Pulmonary artery endothelial cell (primary cell): ENCODE measurements at places on chromosomes 2 and 18. TPM values are rescaled to one million over a fixed set of nuclear protein-coding genes. Genes with fewer than 3 reads are reported as not detected.

Gene UGT1A3
- not detected in 2 replicates for total RNA-seq

Gene CRYGD
- not detected in 2 replicates for total RNA-seq

Gene CDKL4
- total RNA-seq, result 0.25 and 0.59 TPM in 2 replicates

Gene DSC2
- total RNA-seq, result under 0.01 and 0.13 TPM in 2 replicates

DNA sequence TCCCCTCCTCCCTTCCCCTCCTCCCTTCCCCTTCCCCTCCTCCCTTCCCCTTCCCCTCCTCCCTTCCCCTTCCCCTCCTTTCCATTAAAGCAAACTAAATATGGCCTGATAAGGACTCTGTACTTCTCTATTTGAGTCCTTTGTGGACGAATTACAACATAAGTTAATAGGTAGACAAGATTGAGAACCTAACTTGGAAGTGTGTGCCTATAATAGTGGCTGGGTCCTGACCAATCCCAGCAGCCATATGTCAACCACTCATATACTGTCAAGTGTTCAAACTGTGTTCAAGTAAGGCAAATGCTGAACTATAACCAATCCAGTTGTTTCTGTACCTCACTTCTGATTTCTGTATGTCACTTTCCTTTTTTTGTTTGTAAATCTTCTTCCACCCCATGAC, 97.1 kb upstream of the RBMS1 start:
- DNase-seq, result no peak

DNA sequence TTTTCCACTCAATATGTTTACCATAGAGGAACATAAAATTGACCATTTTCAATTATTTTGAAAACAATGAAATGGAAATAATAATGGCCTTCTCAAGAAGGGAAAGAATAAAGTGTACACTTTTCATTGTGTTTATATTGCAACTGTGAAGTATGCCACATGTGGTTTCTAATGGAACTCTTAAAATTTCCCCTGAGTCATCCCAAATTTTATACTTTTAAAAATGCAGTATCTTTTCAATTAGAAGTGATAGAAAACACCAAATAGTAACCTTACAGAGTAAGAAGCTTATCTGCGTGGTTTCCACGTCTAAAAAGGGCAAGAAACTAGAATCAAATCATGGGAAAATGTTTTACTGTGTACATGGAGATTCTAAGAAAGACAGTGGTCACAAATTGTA, 70.0 kb downstream of the SCG2 start:
- no peak for DNase-seq

DNA sequence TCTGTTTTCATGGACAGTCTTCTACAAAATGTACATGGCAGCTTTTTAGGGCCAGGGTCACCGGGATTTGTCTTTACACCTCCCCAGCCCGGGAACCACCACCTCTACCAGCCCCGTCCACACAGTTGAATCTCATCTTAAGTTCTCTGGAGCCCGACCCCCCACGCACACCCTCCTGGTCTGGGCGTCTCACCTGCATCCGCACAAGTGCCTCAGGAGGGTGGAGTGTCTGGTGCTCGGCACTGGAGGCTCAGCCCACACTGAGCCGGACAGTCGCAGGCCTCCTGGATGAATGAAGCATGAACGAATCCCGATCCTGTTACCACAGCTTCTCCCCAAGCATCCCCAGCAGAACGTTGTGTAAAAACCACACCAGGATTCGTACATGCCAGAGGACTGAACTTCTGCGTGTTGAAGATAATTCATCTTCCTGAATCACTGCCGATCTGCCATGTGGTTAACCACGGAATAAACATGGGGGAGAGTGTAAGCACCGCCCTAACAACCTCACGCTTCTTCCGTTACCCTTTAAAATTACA, 162.0 kb downstream of the RTP5 start:
- no peak for DNase-seq

GRCh38 chr2:65499216-65499615, 66.8 kb upstream of the SPRED2 start:
- no peak for DNase-seq
